Right ventricle myocardium inferior (tissue), 1 donor: ENCODE measurements at places on chromosomes 7 and 10. TPM values are rescaled to one million over a fixed set of nuclear protein-coding genes. Genes with fewer than 3 reads are reported as not detected.

The PDE6C gene
- not detected for total RNA-seq

The RSPH10B gene
- not detected for total RNA-seq

The CFAP46 gene
- total RNA-seq, result 0.57 TPM

The CAMK2B gene
- total RNA-seq, result 95.4 TPM

The CFAP58 gene
- total RNA-seq, result 1.1 TPM

The HOXA3 gene
- not detected for total RNA-seq

The ADAM8 gene
- total RNA-seq, result 2.0 TPM

The TMEM130 gene
- not detected for total RNA-seq

The HOXA6 gene
- total RNA-seq, result not detected

The MLXIPL gene
- total RNA-seq, result 6.4 TPM

The HBP1 gene
- 65.8 TPM for total RNA-seq

The MCM7 gene
- 25.4 TPM for total RNA-seq

The MTPN gene
- 72.9 TPM for total RNA-seq

The STN1 gene
- total RNA-seq, result 30.1 TPM

The AKR1D1 gene
- total RNA-seq, result not detected

The PALD1 gene
- 5.1 TPM for total RNA-seq

The PTPN20 gene
- total RNA-seq, result 14.3 TPM

The CABCOCO1 gene
- total RNA-seq, result not detected

The PIP gene
- not detected for total RNA-seq

The APBB1IP gene
- 4.8 TPM for total RNA-seq

- DNase-seq, result no peak
Observed at GRCh38 chr7:92720604-92721350, 115.6 kb downstream of the CDK6 start.

GRCh38 chr10:125226005-125226404, 65.6 kb upstream of the CTBP2 start:
- DNase-seq, result no peak

DNA sequence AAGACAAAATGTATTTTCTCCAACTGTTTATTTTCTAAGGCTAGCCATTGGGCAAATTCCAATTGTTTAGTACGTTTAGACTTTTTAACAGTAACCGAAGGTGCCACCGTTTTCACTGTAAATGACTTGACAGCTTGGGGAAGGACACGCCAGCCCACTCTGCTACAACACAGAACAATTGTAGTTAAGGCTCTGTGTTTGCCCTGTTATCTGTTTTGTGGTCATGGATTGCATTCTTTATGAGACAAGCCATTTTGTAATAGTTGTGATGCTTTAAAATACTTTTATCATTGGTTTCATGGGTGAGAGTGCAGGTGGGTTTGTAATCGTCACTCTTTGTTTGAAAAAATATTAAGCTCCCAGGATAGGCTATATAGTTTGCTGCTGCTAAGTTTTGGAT, 6.6 kb upstream of the PITRM1 start:
- DNase-seq, result no peak

DNA sequence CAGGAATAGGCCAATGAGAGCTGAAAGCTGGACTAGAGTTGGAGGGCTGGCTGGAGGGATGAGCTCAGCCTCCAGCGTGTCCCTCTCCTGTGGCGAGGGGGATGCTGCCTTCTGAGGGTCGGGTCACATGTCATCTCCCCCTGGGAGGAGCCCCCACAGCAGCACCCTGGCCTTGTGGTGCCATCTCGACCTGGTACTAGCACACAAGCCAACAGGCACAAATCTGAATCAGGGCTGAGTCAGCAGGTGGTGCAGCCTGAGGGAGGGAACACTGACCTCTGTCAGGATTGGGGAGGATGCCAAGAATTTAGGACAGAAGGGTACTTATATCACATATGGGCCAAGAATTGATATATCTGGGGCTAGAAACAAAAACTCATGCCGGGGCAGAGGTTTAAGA, 280.4 kb downstream of the CELF2 start:
- no peak for DNase-seq

DNA sequence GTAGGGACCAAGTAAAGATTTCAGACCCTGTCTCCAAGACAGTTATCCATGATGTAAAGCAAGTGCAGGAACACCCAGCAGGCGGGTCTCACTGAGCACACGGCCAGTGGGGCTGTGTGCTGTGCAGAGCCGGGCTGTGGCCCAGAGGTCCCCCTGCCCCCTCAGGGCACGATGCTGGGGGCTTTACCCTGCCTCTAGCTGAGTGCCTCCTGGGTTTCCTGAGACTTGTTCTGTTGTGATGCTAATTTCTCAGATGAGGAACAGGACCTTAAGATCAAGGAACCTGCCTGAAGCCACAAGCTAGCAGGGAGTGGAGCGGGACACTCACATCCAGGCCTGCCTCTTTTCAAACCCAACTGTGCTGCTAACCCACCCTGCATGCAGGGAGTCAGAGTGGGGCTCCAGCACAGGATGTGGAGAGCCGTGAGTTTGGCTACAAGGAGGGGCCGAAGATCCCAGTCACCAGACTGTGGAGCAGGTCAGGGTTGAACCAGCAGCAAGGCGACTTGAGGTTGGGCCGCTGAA, 76.1 kb upstream of the LYZL2 start:
- DNase-seq, result no peak

DNA sequence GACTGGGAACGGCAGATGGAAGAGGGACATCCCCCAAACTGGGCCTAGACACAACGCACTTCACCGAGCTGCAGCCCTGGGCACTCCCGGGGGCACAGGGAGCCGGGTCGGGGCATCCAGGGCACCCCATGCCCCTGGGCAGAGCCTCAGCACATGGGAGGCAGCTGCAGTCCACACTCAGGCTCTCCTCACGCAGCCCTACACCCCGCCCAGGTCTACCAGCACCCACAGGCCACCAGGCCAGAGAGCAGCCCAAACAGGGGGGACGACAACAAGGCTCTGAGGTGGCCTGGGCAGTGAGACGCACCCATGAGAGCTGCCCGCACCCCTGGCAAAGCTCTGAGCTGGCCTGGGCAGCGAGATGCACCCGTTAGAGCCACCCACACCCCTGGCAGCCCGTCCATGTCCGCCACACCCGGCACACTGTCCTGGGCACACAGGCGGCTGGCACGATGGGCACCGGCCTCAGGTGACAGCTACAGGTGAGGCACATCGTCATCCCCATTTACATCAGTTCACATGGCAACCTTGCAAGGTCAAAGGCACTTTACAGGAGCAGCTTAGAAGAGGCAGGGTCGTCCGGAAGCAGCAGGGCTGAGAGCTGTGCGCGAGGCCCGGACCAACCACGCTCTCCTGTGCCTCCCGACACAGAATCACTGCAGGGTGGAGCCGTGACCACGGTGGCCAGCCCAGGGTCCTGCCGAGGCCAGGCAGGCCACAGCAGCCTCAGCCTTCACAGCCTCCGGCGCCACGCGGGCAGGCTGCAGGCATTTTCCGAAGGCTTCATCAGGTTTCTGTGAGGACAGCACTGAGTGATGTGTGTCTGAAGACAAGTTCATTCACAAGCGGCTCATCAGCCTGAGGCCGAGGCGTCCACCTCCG, 228.6 kb downstream of the MAD1L1 start:
- peak; percentile 60 for DNase-seq

DNA sequence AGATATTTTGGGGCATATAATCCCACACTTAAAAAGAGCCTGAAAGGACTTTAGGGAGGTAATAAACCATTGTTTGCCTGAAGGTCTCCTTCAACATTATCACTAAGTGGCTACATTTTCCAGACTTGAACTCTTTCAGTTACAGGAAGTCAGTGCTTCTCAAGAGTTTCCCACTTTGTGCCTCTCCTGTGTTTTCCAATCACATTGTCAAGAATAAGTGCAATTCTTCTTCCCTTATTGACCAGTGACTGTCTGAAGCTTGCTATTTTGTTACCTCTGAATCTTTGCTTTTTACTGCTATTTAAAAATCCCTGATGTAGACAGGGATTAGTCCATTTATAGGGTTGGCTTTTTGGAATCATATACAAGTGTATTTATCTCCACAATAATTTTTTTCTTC, 346.7 kb upstream of the ANKRD30A start:
- DNase-seq, result no peak

DNA sequence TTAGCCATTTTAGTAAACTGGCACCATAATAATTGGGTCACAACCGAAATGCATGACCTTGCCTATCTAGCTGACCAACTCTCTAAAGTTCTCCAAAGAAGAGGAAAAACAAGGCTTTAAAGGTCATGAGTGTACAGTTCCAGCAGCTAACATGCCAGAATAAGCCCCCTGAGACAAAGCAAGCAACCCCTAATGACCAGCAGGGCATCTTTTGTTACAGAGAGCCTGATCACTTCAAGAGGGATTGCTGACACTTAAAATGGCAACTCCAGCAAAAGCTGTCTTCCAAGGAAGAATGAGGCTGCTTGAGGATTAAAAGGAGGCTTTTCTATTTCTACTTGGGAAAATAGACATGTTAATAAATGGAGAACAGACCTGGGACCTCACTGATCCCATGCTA, 213.6 kb downstream of the CDC14C start:
- DNase-seq, result no peak

DNA sequence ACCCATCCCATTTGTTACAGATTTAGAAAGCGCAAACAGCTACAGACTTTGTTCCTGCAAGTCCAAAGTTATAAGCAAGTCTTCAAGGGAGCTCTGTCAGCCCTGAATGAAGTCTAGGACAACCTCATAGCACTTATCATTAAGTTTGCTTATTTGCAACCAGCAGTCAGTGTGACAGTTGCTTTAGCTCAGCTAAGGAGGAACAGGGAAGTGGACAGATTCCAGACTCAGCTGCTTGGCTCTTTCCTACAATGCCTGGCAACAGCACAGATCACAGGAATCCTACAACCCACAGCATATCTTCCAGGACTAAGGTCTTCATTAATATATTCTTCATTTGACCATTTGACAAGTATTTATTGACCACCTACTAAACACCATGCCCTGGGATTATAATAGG, 17.4 kb upstream of the KIF5B start:
- no peak for DNase-seq

DNA sequence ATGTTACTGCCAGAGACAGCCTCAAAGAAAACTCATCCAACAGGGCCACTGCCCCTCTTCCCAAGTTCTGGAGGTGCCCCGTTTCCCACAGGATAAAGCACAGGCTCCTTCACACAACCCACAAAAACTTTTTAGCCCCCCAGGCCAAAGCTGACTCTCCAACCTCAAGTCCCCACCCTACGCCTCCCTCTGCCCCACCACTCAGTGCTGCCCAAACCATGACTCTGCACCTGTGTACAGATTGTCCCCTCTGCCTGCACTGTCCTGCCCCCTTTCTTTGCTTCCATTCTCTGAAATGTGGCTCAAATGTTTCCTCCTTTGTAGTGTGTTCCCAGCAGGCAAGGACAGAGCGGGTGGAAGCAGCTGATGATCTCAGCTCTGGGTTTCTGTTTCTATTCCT, 284.0 kb downstream of the GRID1 start:
- DNase-seq, result no peak

GRCh38 chr10:72790216-72790990, 98.5 kb downstream of the MCU start:
- DNase-seq, result no peak

DNA sequence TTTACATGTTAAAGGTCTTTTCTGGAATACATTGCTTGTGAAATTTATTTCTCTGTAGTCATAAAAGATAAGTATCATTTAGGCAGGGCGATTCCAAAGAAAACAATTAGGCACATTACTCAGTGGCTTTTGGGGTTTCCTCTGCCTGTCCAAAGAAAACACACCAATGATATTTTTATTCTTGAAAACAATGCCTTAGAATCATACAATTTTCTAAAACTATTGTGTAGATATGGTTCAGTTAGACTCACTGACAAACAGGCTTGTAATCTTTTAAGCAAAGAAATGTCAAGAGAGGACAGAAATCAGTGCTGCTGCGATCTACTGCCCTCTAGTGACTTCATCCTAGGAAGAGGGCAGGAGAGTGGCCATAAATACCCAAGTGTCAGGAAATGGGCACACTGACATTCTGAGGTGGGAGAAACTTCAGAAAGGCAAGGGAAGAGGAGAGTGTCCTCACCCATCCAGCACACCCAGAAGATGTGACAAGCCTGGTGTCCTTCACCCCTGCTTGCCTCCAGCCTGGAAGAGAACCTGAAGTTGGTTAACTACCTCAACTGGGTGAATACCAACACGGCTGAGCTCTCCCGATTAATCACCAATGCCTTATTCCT, 120.5 kb downstream of the GALNT11 start:
- no peak for DNase-seq

GRCh38 chr10:117216611-117217195, 19.4 kb downstream of the KCNK18 start:
- DNase-seq, result peak; percentile 90

DNA sequence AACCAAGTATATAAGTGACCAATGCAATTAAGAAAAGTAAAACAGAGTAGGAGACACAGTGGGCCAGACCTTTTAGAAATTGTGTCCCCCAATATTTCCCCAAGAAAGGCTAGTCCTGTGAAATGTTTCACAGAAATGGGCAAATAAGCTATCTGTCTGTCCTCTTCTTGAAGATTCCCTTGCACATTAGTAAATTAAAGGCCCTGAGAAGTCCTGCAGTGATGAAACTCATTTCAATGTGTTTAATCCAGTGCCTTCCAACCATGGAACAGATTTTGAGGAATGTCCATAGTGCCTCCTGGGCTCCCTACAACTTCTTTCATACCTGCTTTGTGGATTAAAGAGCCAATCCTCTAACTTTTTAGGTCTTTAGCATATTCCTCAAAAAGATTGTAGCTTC, 11.2 kb upstream of the EEPD1 start:
- DNase-seq, result no peak

GRCh38 chr7:88230646-88231045, 10.8 kb upstream of the SRI start:
- no peak for DNase-seq

GRCh38 chr10:88026031-88026430, 162.6 kb downstream of the PTEN start:
- no peak for DNase-seq

- no peak for DNase-seq
Observed at GRCh38 chr10:62005687-62006086, 104.2 kb downstream of the ARID5B start.

- no peak for DNase-seq
Observed at GRCh38 chr10:26491934-26492333, 53.8 kb downstream of the APBB1IP start.

DNA sequence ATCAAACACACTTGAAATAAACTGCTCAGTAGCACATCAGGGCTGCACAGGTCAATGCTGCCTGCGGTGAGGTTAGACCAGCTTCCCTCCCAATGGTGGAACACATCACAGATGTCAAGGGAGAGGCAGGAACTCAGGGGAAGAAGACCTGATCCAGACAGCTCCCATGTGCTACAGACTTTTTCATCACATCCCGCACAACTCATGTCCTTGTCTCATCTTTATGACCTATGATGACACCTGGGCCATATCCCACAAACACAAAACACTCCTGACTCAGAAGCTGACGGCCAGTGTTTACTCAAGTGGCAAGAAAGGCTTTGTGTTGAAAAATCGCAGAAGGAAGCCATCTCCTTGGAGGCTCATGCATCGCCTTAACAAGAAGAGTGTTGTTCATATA, 91.6 kb downstream of the HTR5A start:
- no peak for DNase-seq

- DNase-seq, result no peak
Observed at GRCh38 chr10:110778211-110778610, 93.5 kb upstream of the PDCD4 start.
